ENCODE measurements at places on chromosomes 2 and 18.

DNA sequence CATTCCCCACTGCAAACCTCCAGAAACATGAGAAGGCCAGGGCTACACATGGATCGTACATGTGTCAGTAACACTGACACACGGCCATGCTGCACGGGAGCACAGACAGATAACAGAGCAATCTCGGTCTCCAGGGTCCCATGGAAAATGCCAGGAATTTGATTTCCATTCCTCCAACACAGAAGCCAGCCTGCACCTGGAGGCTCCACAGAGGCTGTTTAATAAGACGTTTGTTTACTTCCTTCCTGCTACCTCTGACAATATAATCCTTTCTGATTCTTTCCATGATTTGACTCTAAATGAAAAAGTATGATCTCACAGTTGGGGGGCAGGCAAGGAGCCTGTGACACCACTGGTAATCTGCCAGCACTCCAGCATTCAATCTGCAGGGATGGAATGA, 210.9 kb upstream of the DDX18 start:
- DNase-seq = no peak

DNA sequence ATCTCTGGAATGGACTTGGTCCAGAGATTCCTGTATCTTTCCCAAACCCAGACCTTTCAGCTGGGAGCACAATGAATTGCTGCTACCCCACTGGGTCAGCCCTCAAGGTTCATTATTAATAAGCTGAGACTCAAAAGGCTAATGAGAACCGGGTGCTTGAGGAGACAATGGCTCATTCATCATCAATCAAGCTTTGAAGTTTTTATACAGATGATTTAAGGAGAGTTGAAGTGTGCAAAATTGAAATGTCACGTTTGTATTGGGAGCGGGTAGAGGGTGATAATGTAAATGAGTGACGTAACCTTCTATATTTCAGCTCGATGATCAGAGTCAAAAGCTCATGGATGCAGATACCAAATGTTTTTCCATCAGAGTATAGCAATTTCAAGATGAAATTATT, 744.9 kb downstream of the ERBB4 start:
- no peak for DNase-seq

GRCh38 chr2:106094131-106094841, 99.8 kb downstream of the UXS1 start:
- no peak for DNase-seq

- no peak for DNase-seq
Observed at GRCh38 chr2:85585781-85586105, 1.5 kb downstream of the VAMP5 start.

DNA sequence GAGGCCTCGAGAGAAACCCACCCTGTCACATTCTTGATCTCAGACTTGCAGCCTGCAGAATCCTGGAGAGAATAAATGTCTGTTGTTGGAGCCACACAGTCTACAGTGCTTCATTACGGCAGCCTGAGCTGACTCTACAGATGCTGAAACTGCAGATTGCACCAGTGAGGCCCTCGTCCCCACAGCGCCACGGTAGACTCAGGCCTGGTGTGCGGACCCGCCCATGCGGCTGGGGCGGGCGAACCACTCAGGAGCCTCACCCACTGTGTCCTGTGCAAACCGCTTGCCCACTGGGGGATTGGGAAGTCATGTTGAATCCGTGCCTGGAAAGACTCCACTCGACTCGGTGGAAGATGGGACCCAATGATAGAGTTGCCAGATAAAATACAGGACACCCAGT, 125.2 kb upstream of the COPS8 start:
- no peak for DNase-seq

DNA sequence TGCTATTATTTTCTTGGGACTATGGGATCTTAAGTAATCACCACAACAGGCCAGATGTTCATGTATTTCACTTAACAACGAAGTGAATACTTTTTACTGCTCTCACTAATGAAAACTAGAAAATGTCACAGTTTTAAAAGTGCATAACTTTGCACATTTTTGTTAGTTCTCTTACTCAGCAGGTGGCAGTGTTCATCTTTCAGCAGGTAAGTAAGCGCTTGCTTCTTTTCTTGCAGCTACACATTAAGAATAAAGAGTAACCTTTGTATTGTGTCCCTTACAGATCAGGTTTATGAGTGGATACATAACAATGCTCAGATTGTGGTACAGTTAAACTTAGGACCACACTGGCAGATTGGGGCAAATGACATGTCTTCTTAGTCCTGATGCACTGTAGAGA, 61.0 kb downstream of the DAW1 start:
- no peak for DNase-seq

- no peak for DNase-seq
Observed at GRCh38 chr2:237509905-237510304, 22.9 kb downstream of the MLPH start.

- DNase-seq = no peak
Observed at GRCh38 chr2:53484531-53484930, 283.1 kb upstream of the CHAC2 start.

- DNase-seq = no peak
Observed at GRCh38 chr2:222193328-222193983, 105.3 kb downstream of the PAX3 start.

GRCh38 chr18:34281722-34282121, 57.0 kb upstream of the NOL4 start:
- no peak for DNase-seq

- no peak for DNase-seq
Observed at GRCh38 chr18:36493349-36494159, 196.0 kb downstream of the FHOD3 start.

DNA sequence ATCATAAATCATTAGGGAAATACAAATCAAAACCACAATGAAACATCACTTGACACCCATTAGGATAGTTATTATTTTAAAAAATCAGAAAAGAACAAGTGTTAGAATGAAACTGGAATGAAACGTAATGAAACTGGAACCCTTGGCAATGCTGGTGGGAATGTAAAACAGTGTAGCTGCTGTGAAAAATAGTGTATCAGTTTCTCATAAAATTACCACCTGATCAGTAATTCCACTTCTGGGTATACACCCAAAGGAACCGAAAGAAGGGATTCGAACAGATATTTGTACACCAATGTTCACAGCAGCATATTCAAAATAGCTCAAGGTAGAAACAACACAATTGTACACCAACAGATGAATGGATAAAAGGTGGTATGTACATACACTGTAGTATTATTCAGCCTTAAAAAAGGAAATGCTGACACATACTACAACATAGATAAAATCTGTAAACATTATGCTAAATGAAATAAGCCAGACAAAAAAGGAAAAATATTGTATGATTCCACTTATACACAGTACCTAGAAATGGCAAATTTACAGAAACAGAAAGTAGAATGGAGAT, 27.0 kb downstream of the ROCK1 start:
- DNase-seq = no peak

GRCh38 chr2:88811233-88811632, 119.8 kb downstream of the RPIA start:
- no peak for DNase-seq

- DNase-seq = no peak
Observed at GRCh38 chr2:170222842-170223241, 44.9 kb downstream of the MYO3B start.

GRCh38 chr2:53670331-53670730, 97.3 kb upstream of the CHAC2 start:
- no peak for DNase-seq

GRCh38 chr2:5691985-5692529, at the start of gene SOX11:
TSS of gene SOX11 (plus strand) at chr2:5692384. CDS start at chr2:5692722, 338 bp downstream.
- DNase-seq = no peak

- DNase-seq = no peak
Observed at GRCh38 chr18:3541549-3542386, 91.8 kb downstream of the TGIF1 start.

- no peak for DNase-seq
Observed at GRCh38 chr2:215756346-215756730, 257.0 kb downstream of the MREG start.

GRCh38 chr2:120917886-120918285, 182.2 kb downstream of the GLI2 start:
- DNase-seq = no peak

DNA sequence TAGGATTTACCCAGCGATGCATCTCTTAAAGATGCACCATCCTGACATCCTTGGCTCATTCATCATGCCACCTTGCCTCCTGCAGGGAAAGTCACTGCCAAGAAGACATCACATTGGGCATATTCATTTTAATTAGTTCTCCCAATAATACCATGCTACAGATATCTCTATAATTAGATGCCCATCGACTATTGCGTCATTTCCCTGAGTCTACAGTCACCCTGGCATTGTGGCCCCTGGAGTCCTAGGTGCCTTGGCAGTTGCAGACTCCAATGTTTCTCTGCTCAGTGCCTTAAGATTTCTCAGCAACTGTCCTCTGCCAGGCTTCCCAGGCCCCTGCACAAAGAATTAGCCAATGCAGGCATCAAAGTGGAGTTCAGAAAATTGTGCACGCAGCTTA, 32.6 kb downstream of the RDH14 start:
- no peak for DNase-seq

DNA sequence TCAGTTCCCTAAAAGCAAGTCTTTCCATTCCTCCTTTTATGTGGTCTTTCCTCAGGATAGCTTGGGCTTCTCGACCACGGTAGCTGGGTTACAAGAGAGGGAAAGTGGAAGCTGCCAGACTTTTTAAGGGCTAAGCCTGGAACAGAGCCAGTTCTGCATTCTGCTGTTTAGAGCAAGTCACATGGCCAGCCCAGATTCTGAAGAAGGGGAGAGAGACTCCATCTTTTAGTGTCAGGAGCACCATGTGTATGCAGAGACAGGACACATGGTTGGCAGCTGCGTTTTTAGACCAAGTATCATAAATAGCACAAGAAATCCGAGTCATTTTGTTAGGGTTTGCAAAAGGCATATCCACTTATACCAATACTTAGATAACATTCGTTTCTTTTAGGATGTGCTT, 4.7 kb downstream of the HMSD start:
- no peak for DNase-seq

GRCh38 chr2:11438555-11439080, 27.3 kb downstream of the E2F6 start:
- no peak for DNase-seq

GRCh38 chr2:124558277-124558905, 533.3 kb downstream of the CNTNAP5 start:
- no peak for DNase-seq

DNA sequence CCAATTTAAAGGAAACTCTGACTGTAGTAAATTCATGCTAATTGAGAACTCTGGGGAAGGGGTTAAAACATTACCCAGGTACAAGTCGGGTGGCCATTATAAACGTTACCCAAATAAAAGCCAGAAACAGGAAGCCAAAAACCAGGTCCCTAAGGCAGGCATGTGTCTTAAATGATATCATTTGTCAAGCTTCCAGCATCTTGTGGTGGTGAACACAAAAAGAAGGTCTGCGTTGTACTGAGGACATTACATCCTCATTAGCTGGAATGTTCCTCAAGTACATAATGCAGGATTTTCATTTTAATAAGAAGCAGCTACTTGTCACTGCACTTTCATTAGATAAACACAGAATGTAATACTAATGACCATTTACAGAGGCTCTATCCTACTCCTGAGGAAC, 10.9 kb downstream of the PTGR3 start:
- DNase-seq = no peak

DNA sequence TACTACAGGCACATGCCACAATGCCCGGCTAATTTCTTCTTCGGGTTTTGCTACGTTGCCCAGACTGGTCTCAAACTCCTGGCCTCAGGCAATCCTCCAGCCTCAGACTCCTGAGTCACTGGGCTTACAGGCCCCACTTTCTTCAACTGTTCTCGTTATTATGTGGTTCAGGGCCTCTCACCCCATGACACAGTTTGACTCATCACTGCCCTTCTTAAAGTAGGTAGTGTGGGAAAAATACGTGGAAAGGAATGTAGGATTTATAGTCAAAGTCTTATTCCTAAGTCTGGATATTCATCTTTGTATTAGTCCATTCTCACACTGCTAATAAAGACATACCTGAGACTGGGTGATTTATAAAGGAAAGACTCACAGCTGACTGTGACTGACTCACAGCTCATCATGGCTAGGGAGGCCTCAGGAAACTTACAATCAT, 19.4 kb downstream of the CENPA start:
- no peak for DNase-seq

DNA sequence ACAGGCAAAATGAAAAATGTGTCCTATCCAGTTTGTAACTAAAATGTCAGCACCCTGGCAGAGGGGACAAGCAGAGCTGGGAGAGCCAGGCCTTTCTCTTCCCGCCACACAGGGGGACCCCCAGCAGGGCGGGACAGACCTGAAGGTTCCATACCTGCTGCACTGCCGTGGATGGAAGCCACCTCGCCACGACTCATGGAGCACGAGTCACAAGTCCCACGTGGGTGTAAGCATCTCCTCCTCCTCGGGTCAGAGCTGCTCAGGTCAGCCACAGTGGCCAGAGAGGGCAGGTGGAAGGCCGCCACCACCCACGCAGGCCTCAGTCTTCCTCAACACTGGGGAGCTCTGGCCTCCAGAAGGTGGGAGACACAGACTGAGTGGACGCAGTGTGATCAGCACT, 21.0 kb downstream of the C1QL2 start:
- DNase-seq = no peak

DNA sequence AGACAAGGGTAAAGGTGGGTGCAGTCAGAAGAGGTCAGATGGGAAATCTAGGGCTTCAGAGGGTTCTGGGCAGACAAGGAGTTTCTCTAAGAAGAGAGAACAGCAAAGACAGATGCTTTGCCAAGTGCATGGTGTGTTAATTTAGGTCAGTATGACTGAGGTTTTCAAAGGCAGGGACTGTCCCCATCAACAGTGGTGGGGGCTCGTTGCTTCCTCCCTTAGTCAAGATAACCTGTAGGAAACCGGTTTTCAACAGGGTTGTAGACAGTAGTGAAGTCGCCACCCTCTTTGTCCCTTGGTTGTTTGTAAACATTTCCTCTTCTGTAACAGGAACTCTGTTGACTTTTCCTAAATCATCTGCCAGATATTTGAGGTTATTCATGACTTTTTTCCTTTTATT, 11.6 kb downstream of the RAB12 start:
- DNase-seq = no peak

DNA sequence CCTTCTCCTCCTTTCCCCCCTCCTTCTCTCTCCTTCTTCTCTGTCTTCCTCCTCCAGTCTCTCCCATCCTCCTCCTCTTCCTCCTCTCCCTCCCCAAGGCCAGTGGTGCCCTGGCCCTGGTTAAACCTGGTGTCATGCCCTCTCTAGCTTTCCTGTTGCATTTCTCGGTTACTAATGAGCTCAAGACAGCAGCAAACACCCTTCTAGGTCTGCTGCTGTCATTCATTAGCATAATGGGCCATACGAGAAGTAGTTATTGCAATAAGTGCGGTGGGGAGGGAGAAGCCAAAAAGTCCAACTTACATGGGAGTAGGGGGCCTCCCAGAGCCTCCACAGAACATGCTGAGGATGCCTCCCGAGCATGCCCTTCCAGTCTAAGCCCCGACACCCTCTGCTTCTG, 177.2 kb downstream of the CELF4 start:
- DNase-seq = no peak

- no peak for DNase-seq
Observed at GRCh38 chr2:138502255-138503086, 901 bp downstream of the SPOPL start.
